ENCODE measurements at places on chromosomes 2 and 18. TPM values are rescaled to one million over a fixed set of nuclear protein-coding genes. Genes with fewer than 3 reads are reported as not detected.

Gene LRATD1
- total RNA-seq: not detected

GRCh38 chr2:133255360-133255759 lies 312.9 kb downstream of the NCKAP5 start:
- H3K27me3 ChIP-seq: no peaks in the 10 kb centered on the region
- H3K36me3 ChIP-seq: no peaks in the 10 kb centered on the region
- no peak overlapping the region for H3K4me3 ChIP-seq
- no peak overlapping the region for H3K27ac ChIP-seq
- no peak for DNase-seq

DNA sequence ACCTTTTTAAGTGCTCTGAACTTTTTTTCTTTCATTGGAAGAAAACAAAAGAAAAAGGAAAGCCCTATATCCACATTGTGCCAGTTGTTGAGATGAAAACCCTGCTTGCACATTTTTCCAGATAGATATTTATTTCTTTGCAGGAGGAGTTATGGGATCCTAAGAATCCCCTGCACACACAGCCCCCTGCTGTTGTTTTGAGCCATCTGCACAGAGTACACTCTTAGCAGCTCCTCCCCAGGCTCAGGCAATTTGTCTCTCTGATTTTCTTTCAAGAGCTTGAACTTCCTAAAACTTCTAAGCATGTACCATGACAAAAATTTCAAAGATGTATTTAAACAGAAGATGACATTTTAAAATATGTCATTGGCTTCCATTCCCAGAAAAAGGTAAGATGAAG lies 436.9 kb downstream of the METTL4 start:
- peaks cover 5% of the 10 kb centered on the region for H3K27me3 ChIP-seq
- no peak for DNase-seq
- no peak overlapping the region for H3K27ac ChIP-seq

GRCh38 chr2:160891353-160891740 lies 268.9 kb upstream of the TANK start:
- no peaks in the 10 kb centered on the region for H3K27me3 ChIP-seq
- H3K27ac ChIP-seq: no peak overlapping the region
- H3K4me3 ChIP-seq: no peak overlapping the region
- no peak for DNase-seq
- no peaks in the 10 kb centered on the region for H3K4me1 ChIP-seq

GRCh38 chr2:12602661-12603060 lies 114.1 kb upstream of the TRIB2 start:
- H3K27me3 ChIP-seq: peaks cover 10% of the 10 kb centered on the region
- H3K4me1 ChIP-seq: peaks cover 5% of the 10 kb centered on the region
- H3K4me3 ChIP-seq: no peak overlapping the region
- H3K36me3 ChIP-seq: no peaks in the 10 kb centered on the region

GRCh38 chr2:180258041-180258537 lies 251.0 kb upstream of the CWC22 start:
- no peak overlapping the region for H3K4me3 ChIP-seq
- H3K4me1 ChIP-seq: peaks cover 15% of the 10 kb centered on the region
- H3K27me3 ChIP-seq: no peaks in the 10 kb centered on the region
- no peaks in the 10 kb centered on the region for H3K36me3 ChIP-seq
- no peak overlapping the region for H3K27ac ChIP-seq
- DNase-seq: no peak

DNA sequence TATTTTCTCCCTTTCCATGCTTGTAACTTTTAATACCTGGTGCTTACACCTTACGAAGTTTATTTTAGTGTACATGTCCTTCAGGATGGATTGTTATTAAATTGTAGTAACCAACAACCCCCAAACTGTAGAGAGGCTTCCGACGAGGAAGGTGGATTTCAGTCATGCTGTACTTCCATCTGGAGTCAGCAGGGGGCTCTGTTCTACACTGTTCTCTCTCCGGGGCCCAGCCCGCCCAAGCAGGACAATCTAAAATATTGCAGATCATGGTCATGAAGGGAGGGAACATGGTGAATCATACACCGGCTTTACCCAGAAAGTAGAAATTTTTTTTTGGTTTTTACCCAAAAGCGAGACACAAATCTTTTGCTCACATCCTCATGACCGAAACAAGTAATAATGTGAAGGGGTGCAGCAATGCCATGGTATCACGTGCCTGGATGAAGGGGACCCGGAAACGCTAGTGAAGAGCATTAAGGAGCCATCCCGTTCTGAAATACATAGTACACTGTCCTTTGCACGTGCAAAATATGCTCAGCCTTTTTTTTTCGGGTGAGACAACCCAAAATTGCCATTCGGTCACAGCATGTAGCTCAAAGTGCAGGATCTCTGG lies 884.8 kb downstream of the EPHA4 start:
- peaks cover 13% of the 10 kb centered on the region for H3K4me1 ChIP-seq
- H3K36me3 ChIP-seq: no peaks in the 10 kb centered on the region
- H3K4me3 ChIP-seq: no peak overlapping the region
- DNase-seq: peak; percentile 31
- no peak overlapping the region for H3K27ac ChIP-seq

Gene SKA1
- total RNA-seq: 0.71 TPM

- peaks cover 2% of the 10 kb centered on the region for H3K27me3 ChIP-seq
- no peak overlapping the region for H3K4me3 ChIP-seq
Measured at GRCh38 chr2:19416784-19417684, 58.6 kb upstream of the OSR1 start.

DNA sequence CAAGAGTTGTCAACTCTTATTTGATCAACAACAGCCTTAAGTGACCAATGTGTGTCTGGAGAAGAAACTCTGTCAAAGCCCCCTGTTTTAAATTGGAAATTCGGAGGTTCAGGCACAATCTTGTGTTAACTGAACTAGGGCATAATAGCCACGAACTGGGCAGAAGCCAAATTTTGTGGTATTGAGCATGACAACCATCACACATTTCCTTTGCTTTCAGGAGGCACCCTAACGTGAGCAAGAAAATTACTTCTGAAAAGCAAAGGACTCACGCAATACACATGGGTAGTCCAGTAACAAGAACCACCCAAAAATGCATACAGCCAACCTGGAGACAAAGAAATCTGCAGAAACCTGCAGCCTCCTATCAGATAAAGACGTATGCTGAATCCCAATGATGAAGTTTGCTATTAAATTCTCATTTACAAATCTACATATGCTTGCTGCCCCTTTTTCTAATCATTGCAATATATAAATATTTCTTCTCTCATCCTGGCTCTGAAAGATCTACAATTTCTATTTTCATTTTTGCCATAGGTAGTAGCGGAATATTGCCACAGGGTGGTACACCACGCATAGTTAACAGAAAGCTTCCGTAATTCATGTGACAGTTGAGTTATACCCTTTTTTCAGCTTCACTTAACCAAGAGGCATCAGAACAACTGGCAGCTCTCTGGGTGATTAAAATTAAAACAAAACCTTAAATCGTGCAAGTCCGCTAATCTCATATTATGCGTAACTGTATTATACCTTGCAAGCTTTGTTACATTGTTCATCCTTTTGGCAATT lies 495.8 kb downstream of the NRXN1 start:
- H3K4me1 ChIP-seq: no peaks in the 10 kb centered on the region
- H3K4me3 ChIP-seq: no peak overlapping the region
- no peak for DNase-seq
- no peaks in the 10 kb centered on the region for H3K27me3 ChIP-seq

DNA sequence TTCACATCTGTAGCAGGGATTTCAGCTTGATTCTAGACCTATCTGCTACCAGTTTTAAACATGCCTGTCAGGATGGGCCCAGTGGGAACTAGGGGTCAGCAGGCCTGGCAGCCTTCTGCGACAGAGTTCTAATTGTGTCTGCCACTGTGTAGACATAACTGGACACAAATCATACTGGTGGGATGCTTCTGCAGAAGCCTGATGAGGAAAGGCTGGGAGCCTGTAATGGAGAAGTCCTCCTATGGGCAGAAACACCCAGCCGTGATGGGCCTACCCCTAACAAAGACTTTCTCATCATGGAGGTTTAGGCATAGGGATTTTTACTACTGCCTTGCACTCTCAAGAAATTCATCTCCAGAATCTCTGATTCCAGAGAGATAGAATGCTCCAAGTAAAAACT lies 166.9 kb downstream of the PDE11A start:
- DNase-seq: no peak
- no peak overlapping the region for H3K4me3 ChIP-seq
- peaks cover 7% of the 10 kb centered on the region for H3K27me3 ChIP-seq
- H3K27ac ChIP-seq: no peak overlapping the region
- H3K4me1 ChIP-seq: no peaks in the 10 kb centered on the region

DNA sequence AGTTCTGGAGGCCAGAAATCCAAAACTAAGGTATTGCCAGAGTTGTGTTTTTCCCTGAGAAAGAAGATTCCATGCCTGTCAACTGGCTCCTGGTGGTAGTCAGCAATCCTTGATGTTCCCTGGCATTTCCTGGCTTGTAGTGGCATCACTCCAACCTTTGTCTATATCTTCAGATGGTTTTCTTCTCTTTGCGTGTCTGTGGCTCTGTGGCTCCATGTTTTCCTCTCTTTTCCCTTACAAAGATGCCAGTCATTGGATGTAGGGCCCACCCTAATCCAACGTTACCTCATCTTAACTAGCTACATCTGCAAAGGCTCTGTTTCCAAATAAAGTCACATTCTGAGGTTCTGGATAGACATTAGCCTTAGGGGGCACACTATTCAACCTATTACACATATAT lies 41.8 kb downstream of the SLC14A1 start:
- H3K4me3 ChIP-seq: no peak overlapping the region
- H3K36me3 ChIP-seq: no peaks in the 10 kb centered on the region
- H3K27ac ChIP-seq: no peak overlapping the region
- peaks cover 18% of the 10 kb centered on the region for H3K27me3 ChIP-seq
- no peaks in the 10 kb centered on the region for H3K4me1 ChIP-seq

DNA sequence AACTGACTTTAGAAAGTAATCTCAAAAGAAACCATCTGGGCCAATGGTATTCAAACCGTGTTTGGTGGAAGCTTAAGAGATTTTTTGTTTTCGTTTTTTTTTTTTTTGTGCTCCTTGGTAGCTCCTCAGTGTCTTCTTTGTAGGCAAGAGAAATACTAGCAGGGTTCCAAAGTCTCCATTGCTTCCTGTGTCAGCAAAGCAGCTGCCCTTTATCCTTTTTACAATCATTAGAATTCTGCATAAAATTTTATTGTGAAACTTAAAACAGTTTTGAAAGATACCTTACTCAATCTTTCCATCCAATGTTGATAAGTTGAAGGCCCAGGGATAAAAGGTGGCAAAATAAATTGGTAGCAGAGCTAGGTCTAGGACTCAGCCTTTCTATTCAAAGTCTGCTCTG lies 479 bp downstream of the IL1F10 start:
- no peaks in the 10 kb centered on the region for H3K36me3 ChIP-seq
- H3K27ac ChIP-seq: no peak overlapping the region
- no peak overlapping the region for H3K4me3 ChIP-seq

DNA sequence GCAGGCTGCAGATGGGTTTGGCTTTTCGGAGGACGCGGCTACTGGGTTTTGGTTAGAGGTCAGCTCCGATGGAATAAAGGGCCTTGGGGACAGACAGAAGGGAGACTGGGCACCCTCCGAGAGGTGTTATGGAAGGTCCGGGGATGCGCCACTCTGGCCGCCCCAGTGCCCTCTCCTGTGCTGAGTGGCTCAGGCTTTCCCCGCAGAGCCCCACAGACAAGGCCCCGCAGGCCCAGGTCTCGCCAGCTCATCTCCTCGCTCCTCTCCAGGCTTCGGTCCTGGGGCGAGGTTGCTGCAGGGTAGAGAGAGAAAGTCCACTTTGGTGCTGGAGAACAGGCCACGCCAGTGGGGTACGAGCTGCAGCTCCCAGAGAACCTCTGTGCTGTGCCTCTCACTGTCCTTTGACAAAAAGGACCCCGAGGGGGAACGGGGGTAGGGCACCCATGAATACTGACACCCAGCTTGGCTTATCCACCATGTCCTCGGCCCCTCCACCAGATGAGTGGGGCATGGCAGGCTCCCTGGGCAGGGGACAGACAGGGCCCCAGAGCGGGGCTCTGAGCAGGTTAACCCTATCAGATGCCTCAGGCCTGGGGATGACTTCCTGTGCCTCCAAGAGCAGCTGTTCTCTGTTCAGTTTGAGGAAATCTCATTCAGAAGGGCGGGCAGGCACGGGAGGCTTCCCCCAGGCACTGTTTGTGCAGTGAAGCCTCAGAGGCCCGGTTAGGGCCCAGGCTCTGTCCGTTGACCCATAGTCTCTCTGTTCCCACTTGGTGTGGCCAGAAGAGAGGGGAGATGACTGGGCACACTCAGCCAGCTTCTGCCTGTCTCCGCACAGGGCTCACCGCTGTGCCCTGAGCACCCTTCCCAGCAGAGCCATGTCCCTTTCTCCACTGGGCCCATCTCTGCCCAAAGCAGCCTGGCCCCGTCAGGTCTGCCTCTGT lies 15.7 kb upstream of the CNNM3 start:
- H3K27me3 ChIP-seq: no peaks in the 10 kb centered on the region
- H3K27ac ChIP-seq: no peak overlapping the region
- H3K36me3 ChIP-seq: peaks cover 39% of the 10 kb centered on the region
- DNase-seq: no peak
- no peak overlapping the region for H3K4me3 ChIP-seq

GRCh38 chr2:61432990-61433389 lies 37.9 kb downstream of the USP34 start:
- H3K27me3 ChIP-seq: no peaks in the 10 kb centered on the region
- peaks cover 11% of the 10 kb centered on the region for H3K36me3 ChIP-seq
- peaks cover 54% of the 10 kb centered on the region for H3K4me1 ChIP-seq
- DNase-seq: no peak
- no peak overlapping the region for H3K27ac ChIP-seq

Gene FABP1
- total RNA-seq: not detected

DNA sequence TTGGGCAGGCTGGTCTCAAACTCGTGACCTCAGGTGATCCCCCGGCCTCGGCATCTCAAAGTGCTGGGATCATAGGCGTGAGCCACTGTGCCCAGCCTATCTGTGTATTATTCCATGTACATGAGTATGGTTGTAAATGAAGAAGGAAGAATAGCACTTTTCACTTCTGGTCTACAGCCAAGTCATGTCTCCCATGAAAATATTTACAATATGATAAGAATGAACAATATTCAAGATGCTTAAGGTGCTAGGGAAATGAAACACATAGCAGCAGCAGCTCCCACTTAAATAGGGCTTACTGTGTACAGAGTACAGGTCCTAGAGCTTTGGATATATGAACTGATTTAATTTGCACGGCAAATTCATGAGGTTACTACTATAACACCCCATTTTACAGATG lies 70.3 kb upstream of the COL5A2 start:
- H3K27me3 ChIP-seq: no peaks in the 10 kb centered on the region
- H3K4me1 ChIP-seq: no peaks in the 10 kb centered on the region
- no peaks in the 10 kb centered on the region for H3K36me3 ChIP-seq
- H3K4me3 ChIP-seq: no peak overlapping the region
- DNase-seq: no peak

DNA sequence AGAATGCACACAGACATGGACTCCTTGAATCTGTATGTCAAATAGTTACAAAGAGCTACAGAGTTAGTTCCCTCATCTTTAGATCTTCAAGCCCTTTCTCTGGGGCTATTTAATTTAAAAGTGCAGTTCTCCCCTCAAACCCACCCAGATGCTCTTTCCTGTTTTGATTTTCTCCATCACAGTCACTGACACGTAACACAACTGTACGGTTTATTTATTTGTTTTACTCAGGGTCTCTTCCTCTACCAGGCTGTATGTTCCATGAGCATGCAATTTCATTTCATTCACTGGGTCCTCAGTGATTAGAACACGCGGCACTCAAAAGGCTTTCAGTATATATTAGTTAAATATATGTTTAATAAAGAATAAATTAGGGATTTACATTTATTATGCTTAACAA lies 94.7 kb downstream of the DOCK10 start:
- peak overlapping the region; percentile 90 for H3K4me3 ChIP-seq
- peaks cover 86% of the 10 kb centered on the region for H3K4me1 ChIP-seq
- DNase-seq: no peak
- H3K27me3 ChIP-seq: no peaks in the 10 kb centered on the region
- peak overlapping the region; percentile 92 for H3K27ac ChIP-seq
- peaks cover 7% of the 10 kb centered on the region for H3K36me3 ChIP-seq

Gene REG1B
- total RNA-seq: not detected

Gene CFAP221
- total RNA-seq: not detected

Gene NMUR1
- total RNA-seq: not detected

Gene IL18RAP
- total RNA-seq: 0.98 TPM
